ENCODE measurements at places on chromosomes 11 and 22.

GRCh38 chr11:74847395-74847794 is 98.7 kb downstream of the RNF169 start:
- no peak for DNase-seq

GRCh38 chr22:27331526-27332281 is 469.9 kb downstream of the MN1 start:
- DNase-seq = peak; percentile 34

GRCh38 chr22:49536571-49537131 is 291.0 kb downstream of the BRD1 start:
- no peak for DNase-seq

DNA sequence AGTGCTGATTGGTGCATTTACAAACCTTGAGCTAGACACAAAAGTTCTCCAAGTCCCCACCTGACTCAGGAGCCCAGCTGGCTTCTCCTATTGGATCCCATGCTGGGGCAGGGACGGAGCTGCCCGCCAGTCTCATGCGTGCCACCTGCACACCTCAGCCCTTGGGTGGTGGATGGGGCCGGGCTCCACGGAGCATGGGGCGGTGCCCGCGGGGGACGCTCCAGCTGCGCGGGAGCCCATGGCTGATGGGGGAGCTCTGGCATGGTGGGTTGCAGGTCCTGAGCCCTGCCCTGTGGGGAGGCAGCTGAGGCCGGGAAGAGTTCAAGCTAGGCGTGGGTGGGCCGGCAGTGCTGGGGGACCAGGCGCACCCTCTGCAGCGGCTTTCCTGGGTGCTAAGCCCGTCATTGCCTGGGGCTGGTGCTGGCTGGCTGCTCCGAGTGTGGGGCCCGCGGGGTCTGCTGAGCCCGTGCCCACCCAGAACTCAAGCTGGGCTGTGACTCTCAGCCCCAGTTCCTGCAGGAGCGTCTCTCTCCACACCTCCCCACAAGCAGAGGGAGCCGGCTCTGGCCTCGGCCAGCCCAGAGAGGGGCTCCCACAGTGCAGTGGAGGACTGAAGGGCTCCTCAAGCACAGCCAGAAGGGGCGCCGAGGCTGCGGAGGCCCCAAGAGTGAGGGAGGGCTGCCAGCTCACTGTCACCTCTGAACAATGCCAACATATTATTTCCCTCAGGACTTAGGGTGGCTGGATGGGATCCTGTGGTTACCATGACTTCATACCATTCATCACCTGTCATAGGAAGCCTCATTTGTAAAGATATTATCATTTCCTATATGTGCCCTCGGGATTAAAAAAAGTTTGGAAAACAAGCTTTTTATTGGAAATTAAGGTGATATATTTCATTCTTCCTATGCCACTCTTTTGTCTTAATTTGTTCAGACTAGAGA is 688.7 kb downstream of the ETS1 start:
- DNase-seq = no peak

DNA sequence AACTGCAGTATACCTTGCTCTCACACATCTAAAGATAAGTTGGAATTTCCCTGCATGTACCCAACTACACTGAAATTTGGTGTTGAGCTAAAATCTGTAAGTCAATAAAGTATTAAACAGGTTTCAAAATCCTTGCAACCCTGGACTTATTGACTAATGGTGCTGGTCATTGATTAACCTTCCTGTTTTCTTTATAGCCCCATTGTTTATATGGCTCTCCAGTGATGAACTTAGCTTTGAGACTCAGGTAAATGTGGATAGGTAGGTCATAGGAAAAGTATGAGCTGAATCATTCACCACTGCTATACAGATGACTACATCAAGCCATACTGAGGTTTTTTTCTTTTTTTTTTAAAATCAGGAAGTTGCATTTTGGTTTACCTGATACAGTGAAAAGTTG is 132.7 kb downstream of the FAT3 start:
- DNase-seq = no peak

DNA sequence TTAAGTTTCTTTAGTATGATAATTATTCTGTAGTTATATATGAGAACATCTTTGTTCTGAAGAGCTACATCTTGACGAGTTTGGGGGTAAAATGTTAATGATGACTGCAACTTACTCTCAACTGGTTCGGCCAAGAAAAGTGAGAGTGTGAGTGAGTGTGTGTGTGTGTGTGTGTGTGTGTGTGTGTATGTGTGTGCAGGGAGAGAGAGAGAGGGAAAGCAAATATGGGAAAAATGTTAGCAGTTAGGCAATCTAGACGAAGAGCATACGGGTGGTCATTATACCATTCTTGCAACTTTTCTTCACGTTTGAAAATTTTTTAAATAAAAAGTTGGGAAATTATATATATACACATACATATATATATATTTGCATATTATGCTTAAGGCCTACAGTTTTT is 18.3 kb upstream of the TMEM41B start:
- DNase-seq = no peak

DNA sequence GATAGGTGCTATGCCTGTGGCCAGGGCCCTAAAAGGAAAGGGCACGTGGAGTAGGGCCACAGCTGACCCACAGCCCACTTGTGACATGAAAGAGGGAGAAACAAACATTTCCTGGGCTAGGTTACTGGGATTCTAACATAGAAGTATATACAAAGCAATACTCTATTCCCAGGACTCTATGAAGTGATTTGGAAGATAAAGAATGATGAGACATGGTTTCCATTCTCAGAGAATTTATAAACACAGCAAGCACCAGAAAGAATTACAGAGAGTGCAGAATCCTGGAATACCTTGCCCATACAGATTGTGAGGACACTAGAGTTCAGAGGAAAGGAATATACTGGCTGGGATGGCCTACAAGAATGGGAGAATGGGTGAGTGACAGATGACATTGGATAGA is 86.4 kb downstream of the KIRREL3 start:
- no peak for DNase-seq

DNA sequence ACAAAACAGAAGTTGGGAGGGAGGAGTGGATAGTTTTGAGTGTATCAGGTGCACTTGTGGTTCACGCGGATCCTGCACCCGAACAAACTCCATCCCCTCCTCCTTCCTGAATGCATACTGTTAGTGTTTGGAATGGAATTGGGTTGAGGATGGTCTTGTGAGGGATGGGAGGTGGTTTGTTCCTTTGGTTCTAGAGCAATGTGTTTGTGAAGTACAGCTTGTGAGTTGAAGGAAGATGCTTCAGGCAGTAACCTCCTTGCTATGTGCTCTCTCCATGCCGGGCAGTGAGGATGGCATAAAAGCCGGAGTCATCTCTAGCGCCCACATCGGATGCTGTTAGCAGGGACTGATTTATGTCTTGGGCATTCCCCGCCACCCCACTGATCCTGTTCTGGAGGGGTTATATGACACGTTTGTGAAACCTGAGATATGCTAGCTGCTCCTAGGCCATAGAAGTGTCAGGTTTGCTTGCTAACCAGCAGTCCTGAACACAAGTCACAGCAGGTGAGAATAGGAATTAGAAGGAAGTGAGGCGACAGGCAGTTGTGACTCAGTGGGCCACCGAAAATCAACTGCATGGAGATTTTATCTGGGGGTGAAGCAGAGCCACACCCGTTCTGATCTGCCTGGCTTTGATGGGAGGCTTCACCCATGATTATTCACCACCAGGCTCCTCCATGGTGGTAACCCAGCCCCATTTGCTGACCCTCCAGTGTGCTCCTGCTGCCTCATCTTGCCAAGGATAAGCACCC is 2.2 kb downstream of the BCR start:
- DNase-seq = peak; percentile 54

GRCh38 chr11:70031631-70032469 is 46.3 kb upstream of the ANO1 start:
- no peak for DNase-seq

DNA sequence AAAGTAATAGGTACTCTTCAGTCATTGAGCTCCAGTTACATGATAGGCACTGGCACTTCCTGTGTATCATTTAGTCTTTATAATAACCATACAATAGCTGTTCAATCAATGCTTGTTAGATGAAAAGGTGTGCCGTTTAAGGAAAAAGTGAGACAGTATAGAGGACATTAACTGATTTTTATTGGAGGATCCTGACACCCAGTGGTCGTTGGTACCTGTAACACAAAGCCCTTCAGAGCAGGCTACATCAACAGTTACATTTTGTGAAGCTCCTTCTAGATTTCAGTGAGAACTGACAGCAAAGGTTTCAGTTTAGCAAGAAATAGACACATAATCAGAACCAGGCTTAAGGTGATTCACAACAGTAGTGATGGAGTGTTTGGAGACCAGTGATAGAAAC is 44.2 kb downstream of the CCDC81 start:
- DNase-seq = peak; percentile 36

DNA sequence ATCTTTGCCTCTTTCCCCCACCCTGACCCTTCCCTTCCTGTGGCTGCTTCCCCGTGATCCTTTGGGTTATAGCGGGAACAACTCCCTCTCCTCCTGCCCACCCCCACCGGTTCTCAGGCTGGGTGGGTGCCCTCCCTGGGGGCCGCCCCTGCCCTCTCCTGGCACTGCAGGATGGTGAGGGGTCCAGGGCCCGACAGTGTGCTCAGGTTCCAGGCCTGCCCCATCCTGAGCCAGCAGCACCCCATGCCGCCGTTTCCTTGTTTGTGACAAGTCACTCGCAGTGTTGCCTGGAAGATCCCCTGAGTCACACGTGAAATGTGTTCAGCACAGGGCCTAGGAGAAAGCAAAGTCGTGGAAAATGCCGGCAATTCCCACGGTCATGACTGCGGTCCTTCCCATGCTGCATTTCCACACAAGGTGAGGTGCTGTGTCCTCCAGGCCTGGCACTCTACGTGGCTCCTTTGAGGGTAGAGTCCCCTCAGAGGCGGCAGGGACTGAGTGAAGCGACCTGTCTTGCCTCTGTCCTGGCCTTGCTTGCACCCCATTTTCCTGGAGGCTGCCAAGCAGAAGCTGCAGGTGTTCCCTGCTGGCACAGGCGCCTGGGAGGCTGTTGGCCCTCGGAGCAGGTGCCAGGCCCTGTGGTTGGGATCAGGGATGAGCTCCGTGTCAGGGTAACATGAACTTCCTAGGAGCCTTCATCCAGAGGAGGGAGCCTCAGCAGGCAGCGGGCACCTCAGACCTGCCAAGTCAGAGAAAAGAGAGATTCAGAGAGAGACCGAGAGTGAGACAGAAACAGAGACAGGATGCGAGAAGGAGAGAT is 80.5 kb upstream of the LINC01488 start:
- DNase-seq = no peak

DNA sequence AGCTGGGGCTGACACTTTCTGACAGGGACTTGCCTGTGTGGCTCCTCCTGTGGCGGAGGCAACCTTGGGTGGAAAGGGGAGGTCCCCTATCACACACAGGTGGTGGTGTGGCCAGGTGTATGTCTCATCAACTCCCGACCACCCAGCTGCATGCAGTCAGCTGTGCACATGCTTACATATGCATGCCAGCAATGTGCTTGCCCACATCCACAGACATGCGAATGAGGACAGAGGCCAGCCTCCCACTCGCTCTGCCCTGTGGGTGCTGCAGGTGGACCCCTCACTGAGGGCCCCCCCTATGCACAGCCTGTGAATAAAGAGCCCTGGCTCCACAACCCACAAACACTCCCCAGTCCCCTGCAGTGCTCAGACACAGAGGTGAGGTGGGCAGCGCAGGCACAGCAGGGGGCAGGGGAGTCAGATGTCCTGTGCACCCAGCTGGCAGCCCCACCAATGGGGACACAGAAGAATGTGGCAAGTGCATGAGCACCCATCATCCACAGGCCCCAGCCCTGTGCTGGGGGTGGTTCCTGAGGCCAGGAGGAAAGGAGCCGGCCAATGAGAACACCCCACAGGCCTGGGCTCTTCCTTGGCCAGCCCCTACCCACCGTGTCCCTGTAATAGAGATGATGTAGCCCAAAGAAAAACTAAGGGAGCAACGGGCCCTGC is 9.5 kb downstream of the GNB1L start:
- DNase-seq = no peak

DNA sequence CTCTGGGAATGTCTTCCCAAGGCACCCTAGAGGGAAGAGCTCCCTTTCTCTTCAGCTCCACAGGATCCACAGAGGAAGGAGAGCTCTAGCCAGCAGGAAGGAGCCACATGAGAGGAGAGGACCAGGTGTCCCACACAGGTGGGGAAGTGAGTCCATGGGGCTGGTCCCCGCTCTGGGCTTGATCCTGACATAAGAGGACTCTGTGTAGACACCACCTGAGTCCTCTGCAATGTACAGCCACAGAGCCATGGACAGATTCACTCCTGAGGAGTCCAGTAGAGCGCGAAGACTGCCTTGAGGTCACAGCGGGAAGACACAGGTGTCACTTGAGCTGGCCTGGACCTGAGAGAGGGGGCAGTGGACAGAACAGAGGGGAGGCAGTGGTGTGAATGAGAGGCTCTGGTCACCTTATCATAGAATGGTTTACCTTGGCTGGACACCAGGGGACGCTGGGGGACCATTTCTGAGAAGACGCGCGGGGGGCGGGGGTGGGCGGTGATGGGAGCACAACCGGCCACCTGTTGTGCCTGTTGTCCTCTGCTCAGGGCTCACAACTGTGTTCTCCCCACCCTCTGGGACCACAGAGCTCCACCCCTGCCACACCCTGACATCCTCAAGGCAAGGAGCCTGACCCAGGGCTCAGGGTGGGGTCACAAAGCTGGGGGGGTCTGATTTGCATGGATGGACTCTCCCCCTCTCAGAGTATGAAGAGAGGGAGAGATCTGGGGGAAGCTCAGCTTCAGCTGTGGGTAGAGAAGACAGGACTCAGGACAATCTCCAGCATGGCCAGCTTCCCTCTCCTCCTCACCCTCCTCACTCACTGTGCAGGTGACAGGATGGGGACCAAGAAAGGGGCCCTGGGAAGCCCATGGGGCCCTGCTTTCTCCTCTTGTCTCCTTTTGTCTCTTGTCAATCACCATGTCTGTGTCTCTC is 128.2 kb downstream of the ZNF280B start:
- DNase-seq = peak; percentile 30

DNA sequence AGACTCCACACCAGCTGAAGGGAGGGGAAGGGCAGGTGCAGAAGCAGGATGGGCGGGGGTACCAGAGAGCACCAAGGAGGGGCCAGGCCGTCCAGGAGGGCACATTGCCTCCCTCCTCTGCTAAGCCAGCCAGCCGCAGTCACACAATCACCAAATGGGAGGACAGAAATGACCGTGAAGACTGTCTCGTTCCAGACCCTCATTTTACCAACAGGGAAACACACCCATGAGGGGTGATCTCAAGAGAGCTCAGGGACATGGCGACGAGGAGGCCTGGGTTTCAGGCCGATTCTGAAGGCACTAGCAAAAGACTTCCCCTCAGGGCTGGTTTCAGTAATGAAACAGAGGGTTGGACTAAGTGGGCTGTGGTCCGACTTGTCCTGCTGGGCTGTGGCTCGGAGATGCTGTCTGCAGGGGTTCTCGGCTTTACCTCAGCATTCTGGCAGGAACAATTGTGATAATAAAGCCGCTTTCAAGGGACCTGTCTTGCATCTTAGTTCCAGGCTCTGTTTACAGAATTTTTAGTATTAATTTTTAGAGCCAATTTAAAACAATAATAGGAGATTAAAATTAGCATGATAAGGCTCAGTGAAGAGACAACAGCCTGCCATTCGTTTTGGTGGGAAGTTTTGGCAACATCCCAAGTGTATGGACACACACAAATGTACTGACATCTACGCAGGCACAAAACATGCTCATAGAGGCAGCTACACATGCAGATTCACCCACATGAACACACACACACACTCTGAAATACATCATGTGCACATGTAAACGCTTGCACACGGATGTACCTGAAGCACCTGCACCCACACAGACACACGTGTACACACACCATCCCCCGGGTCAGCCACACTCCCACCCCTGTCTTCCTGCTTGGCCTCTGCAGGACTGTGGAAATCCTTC is 2.0 kb upstream of the B3GAT1 start:
- DNase-seq = no peak

- no peak for DNase-seq
Measured at GRCh38 chr11:66111158-66111557, 41.1 kb downstream of the PACS1 start.

GRCh38 chr11:130476200-130476921 is 27.9 kb downstream of the ADAMTS15 start:
- no peak for DNase-seq

- no peak for DNase-seq
Measured at GRCh38 chr11:10584071-10584501, 15.6 kb upstream of the LYVE1 start.
